ENCODE measurements at places on chromosomes 6 and 20.

- ATAC-seq = peak; percentile 82
These were observed 21.1 kb downstream of the RTN4IP1 start for GRCh38 chr6:106608080-106608668.

DNA sequence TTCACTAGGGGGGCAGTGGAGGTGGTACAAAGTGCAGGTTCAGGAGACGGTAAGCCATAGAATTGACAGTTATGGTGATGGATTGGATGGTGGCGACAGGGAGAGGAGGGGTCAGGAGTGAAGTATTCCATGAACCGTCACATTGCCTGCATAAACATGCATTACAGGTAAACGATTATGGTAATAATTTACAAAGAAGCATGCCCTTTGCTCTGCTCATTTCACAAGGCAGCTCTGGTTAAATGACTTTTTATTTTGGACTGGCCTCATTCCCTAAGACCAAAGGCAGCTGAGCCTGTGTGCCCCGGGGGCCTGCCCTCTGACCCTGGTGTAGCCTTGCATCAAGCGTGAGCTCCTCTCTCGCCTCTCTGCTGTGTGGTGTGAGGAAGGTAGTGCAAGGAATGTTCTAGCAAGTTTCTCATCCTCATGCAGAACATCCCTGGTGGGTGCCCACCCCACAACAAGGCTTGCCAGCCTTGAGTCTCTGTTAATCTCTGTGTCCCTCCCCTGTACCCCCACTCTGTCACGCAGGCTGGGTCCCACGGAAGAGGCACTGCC, 59.0 kb downstream of the PPP1R14C start:
- peak; percentile 6 for ATAC-seq

DNA sequence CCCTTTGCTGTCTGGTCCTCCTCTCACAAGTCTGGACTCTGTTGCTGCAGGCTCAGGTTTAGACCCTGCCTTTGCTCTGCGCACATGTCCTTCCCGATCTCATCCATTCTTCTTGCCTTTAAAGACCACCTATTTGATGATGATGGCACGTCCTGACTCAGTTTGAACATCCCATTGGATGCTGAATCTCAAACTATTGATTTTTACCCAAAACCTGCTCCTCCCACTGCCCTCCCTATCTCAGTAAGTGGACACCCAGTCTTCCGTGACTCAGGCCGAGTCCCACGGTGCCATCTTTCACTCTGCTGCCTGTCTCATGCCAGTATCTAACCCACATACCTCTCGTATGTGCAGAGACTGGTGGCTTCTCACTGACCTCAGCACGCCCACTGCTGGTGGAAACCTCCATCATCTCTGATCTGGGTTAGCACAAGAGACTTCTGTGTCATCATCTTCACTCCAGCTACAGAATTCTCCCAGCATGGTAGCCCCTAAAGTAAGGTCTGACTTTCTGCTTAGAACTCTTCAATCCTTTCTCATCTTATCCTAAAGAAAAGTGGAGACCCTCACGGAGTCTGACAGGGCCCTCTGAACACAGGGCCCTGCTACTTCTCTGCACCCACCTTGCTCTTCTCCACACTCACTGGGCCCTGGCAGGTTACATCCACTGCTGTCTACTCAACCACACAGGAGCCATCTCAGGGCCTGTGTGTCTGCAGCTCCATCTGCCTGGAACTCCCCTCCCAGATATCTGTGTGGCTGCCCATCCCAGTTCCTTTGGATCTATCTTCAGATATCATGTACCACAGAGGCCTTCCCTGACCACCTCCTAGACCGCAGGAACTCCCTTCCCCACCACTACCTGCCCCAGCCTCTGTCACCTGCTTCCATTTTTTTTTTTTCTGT, 387.1 kb upstream of the AGPAT4 start:
- no peak for ATAC-seq

DNA sequence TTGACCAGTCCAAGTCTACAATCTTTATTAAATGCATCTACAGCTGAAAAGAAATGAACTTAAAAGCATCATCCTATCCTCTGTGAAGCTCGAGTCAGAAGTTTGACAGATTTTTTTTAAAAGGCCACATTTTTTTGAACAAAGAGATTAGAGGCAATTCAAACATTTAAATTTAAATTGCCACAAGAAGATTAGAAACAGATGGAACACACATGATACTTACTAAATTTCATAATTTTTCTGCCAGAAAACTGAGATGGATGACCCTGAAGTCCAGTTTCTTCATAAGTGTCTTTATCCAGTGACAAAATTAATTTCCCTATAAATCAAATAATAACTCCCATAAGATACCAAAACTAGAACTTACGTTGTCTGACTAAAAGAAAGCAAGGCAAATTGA, 4.3 kb downstream of the RPP40 start:
- no peak for ATAC-seq

DNA sequence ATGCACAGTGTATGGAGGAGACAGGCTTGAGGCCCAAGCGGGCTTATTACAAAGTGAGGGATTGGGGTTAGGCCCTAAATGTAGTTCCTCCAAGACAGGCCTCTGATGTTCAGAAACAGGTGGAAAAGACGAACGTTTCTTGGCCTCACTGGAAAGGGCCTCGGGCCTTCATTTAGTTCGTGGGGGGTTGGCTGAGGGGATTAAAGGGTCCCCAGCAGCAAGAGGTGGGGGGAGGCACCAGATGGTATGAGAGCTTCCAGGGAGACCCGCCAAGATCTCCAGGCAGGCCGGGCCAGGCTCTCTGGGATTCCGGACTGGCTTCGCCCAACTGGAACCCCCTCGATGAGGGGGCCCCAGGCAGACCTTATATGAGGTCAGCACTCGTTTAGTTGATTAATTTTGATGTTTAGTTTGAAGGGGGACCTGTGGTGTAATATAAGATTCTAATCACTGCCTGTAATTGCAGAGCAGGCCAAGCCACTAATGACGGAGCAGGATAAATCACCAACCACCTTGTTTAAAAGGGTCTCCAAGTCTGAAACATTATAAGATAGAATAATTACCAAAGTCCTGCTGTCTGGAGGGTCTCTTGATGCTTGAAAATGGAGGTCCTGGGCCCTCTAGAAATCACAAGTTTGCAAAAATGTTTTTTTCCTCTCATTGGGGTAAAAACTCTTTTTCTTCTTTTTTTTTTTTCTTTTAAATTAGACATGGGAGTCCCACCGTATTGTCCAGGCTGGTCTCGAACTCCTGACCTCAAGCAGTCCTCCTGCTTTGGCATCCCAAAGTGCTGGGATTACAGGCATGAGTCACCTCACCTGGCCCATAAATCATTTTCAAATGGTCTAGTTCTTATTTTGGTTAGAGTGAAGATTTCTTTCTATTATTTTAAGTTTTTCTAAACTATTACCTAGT, 2.2 kb downstream of the HMGA1 start:
- ATAC-seq = no peak

Measured in esophagus mucosa (tissue), 1 donor.